Urinary bladder (tissue), 4 donors: ENCODE measurements at places on chromosomes 7 and 10. TPM values are rescaled to one million over a fixed set of nuclear protein-coding genes. Genes with fewer than 3 reads are reported as not detected.

The MARVELD1 gene
- total RNA-seq, result 34.0 TPM

The LRIT1 gene
- total RNA-seq, result not detected

The CRYGN gene
- total RNA-seq, result 0.16 TPM

The CFAP58 gene
- total RNA-seq, result 0.69 TPM

The TRIM50 gene
- total RNA-seq, result 0.21 TPM

The ARHGAP12 gene
- total RNA-seq, result 92.4 TPM

The CHST3 gene
- 15.9 TPM for total RNA-seq

The PPP1R9A gene
- total RNA-seq, result 28.6 TPM

The AP3M1 gene
- total RNA-seq, result 34.7 TPM

The GARIN1A gene
- total RNA-seq, result 0.79 TPM

The NODAL gene
- not detected for total RNA-seq

The CALHM3 gene
- total RNA-seq, result not detected

The SP8 gene
- 0.11 TPM for total RNA-seq

The PHYHIPL gene
- total RNA-seq, result 0.85 TPM

The TMEM26 gene
- total RNA-seq, result 11.7 TPM

The FOXP2 gene
- total RNA-seq, result 85.2 TPM

The EBLN1 gene
- total RNA-seq, result not detected

The HELLS gene
- total RNA-seq, result 99.1 TPM

The OPN4 gene
- not detected for total RNA-seq

The EN2 gene
- not detected for total RNA-seq

The ASIC3 gene
- total RNA-seq, result 1.1 TPM

The PON2 gene
- total RNA-seq, result 130 TPM

The FIGNL1 gene
- total RNA-seq, result 31.6 TPM

The VWA2 gene
- total RNA-seq, result 4.6 TPM

The IL15RA gene
- total RNA-seq, result 3.5 TPM

The KCNH2 gene
- 9.9 TPM for total RNA-seq

The LIPM gene
- total RNA-seq, result not detected

The FAM25G gene
- total RNA-seq, result not detected

The XRCC2 gene
- 6.0 TPM for total RNA-seq

The SLIT1 gene
- 0.58 TPM for total RNA-seq

The STEAP1B gene
- 3.2 TPM for total RNA-seq

The TSPAN15 gene
- total RNA-seq, result 38.0 TPM

The ZC3HAV1L gene
- total RNA-seq, result 37.4 TPM

The DYDC2 gene
- total RNA-seq, result not detected

The FGF8 gene
- total RNA-seq, result not detected

The ARPC1A gene
- total RNA-seq, result 68.9 TPM

The SLC39A12 gene
- not detected for total RNA-seq

The MSMB gene
- total RNA-seq, result not detected
